Astrocyte of the cerebellum (primary cell): ENCODE measurements at places on chromosomes 13 and 19.

- peak; percentile 42 for DNase-seq
Observed at GRCh38 chr13:26529441-26529840, 28.0 kb upstream of the WASF3 start.

- no peak for DNase-seq
Observed at GRCh38 chr19:3670796-3671679, 29.2 kb downstream of the PIP5K1C start.

DNA sequence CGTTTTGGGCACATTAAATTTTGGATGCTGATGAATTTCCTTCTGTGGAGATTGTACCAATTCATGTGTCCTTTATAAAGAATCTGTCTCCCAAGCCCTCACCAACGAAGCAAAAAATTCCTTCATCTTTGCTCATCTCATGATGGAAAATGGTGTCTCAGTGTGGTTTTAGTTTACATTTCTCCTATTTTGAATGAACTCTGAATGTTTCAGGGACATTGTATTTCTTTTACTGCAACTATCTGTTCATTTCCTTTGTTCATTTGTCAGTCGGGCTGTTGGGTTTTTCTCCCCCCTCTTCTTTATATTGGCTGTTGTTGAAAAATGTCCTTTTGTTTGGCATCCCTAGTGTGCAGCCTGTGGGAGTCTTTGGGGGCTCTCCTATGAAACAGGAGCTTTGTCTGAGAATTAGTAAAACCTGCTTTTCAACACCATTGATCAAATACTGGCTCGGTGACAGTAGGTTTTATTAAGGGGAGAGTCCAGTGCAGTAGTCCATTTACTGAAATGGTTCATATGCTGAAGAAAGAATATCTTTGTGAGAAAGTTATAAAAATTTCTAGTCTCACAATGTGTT, 91.3 kb upstream of the C1QTNF9B start:
- DNase-seq = no peak

- DNase-seq = no peak
Observed at GRCh38 chr13:31029102-31029501, 96.6 kb downstream of the TEX26 start.

DNA sequence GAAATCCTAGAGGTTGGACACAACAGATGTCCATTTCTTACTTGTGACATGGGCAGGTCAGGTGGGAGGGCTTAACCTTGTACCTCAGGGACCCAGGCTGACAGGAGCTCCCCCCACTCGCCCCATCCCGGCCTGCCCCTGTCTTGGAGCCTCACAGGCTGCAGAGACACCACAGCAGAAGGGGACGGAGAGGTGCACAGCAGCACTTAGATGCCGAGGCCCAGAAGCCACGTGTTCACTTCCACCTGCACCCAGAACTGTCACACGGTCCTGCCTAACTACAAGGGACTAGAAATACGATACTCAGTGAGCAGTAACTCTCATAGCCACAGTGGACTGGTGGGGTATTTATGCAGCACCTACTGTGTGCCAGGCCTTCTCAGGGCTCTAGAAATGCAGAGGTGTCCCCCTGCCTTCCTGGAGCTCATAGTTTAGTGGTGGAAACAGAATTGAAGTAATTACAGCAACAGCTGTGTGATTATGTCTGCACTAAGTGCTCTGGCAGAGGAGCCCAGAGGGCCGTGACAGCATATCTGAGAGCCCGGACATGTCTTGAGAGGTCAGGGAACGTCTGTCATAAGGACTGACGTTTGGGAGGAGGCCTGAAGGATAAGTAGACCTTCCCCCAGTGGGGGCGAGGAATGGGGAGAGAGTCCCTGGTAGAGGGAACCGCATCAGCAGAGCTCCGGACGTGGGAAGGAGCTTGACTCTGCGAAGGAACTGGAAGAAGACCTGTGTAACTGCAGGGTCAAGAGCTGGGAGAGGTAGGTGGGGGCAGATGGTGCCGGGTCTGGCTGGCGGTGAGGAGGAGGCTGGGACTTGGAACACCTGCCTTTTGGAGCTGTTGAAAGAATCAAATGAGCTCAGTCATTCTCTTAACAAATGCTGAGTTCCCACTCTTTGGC, 130.0 kb downstream of the SIPA1L3 start:
- DNase-seq = no peak
